Stimulated activated CD4-positive, alpha-beta T cell treated with anti-CD3 and anti-CD28 coated beads, Interleukin-4, amount 100 ng/mL, for 4 hours (primary cell): ENCODE measurements at places on chromosomes 1 and 21.

DNA sequence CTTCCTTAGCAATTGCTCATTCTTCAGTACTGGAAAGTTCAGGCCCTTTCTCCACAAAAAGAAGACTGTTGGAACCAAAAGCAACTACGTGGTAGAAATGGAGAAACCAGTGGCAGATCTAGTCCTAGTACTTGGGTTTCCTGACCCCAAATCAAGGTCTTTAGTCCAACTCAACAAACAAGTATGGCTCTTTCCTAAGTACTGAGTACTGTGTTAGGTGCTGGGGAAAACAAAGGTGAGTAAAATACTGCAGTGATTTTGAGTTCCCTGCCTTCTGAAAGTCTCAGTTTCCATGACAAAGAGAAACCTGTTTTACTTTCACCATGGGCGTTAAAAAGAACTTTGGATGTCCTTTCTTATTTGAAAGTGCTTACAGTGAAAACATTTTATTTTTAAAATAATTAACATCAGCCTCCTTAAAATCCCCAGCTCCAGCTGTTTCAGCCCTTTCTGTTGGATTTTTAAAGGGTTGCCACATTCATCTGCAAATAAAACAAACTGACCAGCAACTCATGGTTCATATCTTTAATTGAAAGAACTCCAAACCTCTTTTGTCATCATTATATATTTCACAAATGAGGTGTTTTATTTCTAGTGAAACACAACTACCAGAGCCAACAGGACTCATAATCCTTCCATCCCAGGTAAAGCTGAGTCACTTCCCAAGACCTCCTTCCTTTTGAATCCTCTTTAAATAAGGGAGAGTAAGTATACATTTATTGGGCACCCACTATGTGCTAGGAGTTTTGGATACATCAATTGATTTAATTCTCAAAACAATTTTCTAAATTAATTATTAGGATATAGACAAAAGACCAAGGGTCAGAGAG lies 35.4 kb downstream of the PLPP3 start:
- DNase-seq, result no peak

GRCh38 chr1:60359431-60359830 lies 285.9 kb upstream of the C1orf87 start:
- no peak for DNase-seq

DNA sequence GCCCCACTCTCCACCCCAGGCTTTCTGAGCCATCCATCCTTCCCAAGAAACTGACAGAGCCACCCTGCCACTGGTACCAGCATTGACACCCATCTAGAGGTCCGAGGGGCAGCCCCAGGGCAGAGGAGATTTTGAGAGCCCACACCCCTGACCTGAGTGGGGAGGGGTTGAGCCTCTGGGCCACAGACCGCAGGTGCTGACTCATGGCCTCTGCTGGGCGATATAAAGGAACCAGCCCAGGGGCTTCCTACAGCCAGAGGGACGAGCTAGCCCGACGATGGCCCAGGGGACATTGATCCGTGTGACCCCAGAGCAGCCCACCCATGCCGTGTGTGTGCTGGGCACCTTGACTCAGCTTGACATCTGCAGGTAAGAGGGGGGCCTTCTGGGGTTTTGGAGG lies at the start of gene PADI4:
TSS of gene PADI4 (plus strand) at position 252 of the 400 bp plus-strand sequence. CDS start at position 278, 26 bp downstream.
- no peak for DNase-seq

DNA sequence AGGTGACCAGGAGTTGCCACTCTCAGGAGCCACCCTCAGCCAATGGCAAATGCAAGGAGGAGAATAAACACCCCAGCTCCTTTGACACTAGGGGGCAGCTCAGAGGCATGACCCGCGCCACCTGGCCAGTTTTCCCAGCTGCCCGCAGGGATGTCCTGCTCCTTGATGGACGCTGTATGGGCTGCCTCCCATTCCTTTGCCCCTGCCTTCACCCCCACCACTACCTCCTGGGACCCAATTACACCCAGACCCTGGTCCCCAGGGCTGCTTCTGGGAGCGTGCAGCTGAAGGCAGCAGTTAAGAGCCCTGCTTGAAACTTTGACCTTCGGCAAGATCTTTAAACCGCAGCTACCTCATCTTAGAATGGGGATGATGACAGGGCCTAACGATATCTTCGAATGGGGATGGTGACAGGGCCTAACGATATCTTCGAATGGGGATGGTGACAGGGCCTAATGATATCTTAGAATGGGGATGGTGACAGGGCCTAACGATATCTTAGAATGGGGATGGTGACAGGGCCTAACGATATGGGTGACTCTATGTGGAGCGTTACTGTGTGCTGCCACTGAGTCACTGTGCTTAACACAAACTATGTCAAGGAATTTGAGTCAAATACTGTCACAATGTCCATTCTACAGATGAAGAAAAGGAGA lies 163.0 kb upstream of the KAZN start:
- DNase-seq, result no peak

DNA sequence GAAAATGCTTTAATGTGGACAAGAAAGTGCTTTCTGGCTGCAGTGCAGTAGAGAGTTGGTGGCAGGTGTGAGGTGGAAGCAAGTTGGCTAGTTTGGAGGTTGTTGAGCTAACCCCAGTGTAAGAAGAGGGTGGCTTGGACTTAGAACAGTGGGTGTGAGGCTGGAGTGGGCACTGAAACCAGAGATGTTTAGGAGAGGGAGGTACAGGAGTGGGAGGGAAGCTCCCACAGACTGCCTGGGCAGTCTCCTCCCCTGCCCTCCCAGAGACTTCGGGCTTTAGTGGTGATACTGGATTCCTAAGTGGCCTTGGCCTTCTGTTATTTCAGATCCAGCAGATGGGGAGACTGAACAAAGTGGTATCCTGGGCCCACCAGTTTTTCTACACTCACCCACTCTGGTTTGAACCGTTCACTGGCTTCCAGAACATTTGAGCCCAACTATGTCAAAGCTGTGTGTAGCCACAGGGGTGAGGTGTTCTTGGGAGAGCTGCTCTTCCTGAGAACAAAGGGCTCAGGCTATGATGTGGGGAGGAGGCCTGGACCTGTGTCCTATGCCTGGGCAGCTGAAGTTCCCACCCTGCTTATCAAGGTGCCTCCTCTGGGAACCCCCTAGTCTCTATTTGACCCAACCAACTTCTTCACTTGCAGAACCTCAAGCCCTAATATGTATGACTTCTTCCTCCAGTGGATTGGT lies 19.9 kb upstream of the CYP4A11 start:
- DNase-seq, result no peak

GRCh38 chr1:107972391-107973180 lies 7.6 kb upstream of the VAV3 start:
- DNase-seq, result no peak

- DNase-seq, result no peak
Observed at GRCh38 chr1:79811173-79811572, 804.6 kb upstream of the ADGRL4 start.

DNA sequence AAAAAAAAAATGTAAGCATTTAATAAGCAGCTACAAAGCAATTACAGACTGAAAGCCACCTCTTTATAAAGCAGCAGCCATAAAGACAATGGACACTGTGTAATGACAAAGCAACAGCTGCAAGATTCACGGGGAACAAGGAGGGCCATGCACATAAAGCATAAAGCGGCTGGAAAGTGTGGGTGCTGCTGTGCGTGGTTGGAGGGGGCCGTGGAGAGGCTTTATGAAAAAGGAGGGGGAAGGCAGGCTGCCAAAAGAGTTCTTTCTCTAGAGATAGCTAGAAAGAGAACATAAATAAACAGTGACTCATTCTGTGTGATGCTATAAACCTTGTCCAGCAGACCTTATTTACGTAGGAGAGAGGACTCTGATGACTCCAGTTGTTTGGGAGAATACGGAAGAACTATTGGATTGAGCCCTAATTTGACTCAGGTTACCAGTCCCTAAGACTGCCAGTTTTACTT lies 49.3 kb downstream of the ADAMTS1 start:
- no peak for DNase-seq

GRCh38 chr1:182752077-182752988 lies 37.2 kb upstream of the NPL start:
- no peak for DNase-seq

GRCh38 chr1:91015794-91016550 lies 5.9 kb downstream of the ZNF644 start:
- no peak for DNase-seq

GRCh38 chr1:91806181-91806768 lies 79.7 kb downstream of the TGFBR3 start:
- no peak for DNase-seq

DNA sequence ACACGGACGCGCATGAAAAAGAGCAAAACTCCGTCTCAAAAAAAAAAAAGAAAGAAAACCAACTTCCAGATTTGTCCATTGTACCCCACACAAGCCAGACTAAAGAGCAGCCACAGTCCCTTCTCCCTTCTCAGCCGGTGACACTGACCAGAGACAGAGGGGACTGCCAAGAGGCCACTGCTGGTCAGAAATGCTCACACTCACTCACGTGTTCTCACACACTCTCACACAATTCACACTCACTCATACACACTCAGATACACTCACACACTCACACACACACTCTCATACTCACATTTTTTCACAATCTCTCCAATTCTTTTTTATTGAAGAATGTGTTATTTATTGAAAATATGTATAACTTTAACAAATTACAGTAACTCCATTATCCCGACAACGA lies 90.8 kb upstream of the RAB4A start:
- DNase-seq, result no peak

DNA sequence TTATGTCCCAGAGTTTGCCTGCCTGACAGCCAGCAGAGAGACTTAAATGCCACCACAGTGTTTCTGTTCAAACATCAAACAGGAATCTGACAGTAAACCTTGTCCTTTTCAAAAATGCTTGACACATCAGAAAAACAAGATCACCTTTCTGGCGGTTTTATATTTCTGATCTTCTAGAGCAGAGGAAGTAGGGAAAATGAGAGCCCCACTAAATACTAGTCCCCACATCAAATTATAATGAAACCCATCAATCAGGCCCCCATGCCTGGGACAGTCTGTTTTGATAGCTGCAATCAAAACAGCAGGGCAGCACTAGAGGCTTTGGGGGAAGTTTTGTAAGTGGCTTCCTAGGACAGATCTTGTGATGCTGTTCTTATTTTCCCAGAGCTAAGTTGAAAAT lies 129.3 kb downstream of the CNIH3 start:
- no peak for DNase-seq

DNA sequence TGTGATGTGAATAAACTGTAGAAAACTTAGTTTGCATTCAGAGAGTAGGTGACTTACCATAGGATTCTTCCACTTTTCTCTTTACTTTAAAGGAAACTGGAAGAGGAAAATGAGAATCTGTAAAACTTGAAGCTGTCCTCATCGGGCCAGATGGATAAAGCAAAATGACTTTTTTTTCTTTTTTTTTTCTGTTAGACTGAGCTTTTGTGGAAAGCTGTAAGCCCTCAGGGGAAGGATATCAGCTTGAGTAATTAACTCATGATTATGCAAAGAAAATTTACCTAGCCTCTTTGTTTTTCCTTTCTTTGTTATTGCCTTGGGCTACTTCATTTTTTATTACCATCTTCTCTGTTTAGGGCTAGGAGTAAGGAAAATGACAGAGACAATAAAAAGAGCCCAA lies 53.4 kb downstream of the DPH5 start:
- DNase-seq, result no peak

DNA sequence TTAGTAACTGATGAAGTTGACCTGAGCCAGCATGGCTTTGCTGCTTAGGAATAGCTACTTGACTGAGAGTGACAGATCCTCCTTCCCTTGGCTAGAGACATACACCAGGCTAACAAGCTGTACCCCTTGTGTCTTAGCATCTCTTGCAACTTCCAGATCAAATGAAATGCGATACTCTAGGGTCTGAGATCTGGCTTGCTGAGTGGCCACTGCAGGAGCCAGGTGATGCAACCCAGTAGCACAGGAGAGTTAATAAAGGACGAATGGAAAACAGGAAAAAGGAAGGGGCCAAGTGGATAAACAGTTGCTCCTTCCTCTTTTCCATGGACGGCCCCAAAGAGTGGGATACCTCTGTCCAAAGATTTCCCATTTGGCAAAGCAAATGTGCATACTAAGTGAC lies 38.2 kb downstream of the ASTN1 start:
- DNase-seq, result no peak

DNA sequence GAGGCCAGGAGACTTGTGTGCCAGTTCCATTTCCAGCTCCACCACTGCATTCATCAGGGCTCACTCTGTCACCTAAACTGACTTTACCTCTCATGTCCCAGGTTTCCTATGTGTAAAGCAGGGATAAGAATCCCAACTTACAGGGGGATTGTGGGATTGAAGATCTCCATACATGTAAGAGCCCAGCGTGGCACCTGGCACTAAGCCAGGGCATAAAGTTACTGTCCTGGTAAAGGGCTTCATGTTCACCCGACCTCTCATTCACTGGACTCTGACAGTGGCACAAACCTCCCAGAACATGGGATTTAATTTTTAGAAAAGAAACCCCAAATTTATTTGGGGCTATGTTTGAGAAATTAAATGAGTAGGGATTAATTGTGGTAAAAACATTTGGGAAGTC lies 8.9 kb upstream of the IGFN1 start:
- DNase-seq, result no peak

DNA sequence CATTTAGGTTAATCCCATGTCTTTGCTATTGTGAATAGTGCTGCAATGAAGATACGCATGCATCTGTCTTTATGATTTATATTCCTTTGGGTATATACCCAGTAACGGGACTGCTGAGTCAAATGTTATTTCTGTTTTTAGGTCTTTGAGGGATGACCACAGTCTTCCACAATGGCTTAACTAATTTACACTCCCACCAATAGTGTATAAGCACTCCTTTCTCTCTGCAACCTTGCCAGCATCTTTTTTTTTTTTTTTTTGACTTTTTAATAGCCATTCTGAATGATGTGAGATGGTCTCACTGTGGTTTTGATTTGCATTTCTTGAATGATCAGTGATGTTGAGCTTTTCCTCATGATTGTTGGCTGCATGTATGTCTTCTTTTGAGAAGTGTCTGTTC lies 33.5 kb downstream of the ASH1L start:
- no peak for DNase-seq

DNA sequence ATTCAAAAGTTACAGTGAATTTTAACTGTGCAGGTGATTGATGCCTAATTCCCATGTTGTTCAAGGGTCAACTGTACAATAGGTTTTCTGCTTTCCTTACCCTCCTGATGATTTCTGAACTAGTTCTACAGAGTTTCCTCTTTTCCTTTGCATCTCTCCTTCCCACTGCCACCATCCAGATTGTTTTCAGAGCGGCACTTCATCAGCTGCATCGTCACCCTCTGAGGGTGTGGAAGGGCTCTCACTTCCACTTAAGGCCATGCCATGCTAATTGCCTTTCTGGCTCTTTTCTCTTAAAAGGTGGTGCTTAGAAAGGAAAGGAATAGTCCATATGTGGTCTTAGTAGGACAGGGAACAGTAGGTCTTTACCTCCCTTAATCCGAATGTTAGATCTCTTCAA lies 39.1 kb downstream of the DISC1 start:
- DNase-seq, result no peak

DNA sequence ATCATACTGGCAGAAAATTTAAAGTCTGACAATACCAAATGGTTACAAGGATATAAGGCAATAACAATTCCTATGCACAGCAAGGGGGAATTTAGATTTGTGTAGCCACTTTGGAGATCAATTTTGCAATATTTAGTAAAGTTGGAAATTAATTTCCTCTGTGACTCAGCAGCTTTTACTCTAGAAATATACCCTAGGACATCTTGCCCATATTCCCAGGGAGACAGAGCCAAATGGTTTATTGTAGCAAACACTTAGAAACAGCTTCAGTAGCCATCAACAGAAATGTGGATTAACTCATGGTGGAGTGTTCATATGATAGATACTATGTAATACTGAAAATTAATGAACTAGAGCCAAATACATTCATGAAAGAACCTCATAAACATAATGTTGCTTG lies 104.6 kb downstream of the BACH1 start:
- no peak for DNase-seq

GRCh38 chr1:40796939-40797667 lies 13.5 kb downstream of the KCNQ4 start:
- DNase-seq, result no peak

GRCh38 chr1:212591922-212592321 lies 16.6 kb upstream of the ATF3 start:
- DNase-seq, result no peak
